ENCODE measurements at places on chromosomes 2 and 18.

DNA sequence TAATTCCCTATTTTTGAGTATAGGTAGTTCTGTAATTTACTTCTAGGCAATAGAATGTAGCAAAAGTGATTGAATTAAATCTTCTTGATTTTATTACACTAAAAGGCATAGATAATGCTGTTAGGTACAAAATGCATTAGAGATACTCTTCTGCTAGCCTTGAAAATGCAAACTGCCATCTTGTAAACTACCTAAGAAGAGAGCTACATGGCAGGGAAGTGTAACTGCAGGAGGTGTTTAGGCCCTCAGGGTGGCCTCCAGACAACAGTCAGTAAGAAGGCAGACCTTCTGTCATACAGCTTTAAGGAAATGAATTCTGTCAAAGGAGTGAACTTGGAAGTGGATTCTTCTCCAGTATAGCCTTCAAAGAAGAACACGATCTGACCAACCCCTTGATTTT lies 1396.8 kb upstream of the SLC39A10 start:
- no peak for DNase-seq

- no peak for DNase-seq
Measured at GRCh38 chr2:169815849-169816248, 8.9 kb downstream of the METTL5 start.

DNA sequence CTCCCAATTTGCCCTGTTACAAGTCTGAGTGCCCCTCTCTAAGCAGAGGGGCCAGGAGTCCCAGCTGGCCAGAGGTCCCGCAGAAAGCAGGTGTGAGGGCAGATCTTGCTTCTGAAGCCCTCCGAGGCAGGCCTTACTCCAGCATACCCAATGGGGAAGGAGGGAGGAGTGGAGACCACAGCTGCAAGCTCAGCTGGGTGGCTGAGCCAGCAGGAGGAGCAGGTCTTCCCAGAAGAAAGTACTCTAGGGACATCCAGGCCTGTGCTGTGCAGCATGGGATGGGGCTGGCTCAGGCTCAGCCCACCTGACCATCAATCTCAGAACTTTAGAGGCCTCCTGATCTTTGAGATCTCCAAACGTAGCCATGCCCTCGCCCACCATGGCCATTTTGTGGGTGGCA lies 31.3 kb downstream of the PLB1 start:
- no peak for DNase-seq

DNA sequence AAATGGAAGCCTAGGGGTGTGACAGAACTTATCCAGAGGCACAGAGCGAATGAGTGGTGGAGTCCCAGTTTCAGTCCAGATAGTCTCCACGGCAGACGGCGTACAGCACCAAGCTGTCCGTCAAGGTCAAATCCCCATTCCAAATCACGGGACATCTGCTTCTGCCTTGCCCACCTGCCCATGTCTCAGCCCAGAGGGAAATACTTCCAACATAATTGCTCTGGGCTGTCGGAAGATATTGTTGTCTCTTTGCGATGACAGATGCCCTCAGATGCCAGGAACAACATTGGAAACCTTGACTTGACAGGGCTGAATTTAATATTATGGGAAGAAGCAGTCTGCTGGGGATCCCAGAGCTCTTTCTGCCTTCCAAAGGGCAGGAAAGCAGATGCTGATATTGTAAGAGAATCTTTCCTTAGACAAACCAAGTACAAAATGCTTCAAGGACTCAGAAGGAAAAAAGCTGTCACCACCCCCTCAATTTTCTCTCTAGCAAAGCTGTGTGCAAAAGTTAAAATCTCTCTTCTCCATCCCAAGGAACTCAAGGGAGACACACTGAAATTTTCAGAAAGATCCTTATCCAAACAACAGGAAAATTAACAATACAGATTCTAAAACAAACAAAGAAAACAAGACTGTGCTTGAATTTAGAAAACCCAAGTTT lies 364.0 kb downstream of the LRATD1 start:
- DNase-seq, result no peak

GRCh38 chr2:106885971-106886915 lies at the start of gene ST6GAL2:
Gene ST6GAL2, minus strand, starts transcription at chr2:106886167. Its CDS starts 42,190 bp downstream, at chr2:106843977.
- DNase-seq, result no peak

DNA sequence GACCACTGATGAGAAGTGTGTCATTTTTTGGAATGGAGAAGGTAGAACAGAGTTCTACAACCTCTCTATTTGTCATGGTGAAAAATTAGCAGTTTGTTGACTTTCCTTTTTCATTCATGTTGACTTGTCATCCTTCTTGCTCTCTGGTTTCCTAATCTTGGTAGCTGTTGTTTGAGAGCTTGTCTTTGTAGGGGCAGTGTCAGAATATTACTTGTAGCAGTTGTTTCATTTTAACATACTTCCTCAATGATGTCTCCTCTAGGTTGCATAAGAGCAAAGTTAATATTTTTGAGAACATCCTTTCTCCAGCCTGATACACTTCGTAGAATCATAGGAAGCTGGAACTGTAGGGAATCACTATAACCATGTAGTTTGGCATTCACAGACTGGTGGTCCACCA lies 368.2 kb upstream of the FANCL start:
- DNase-seq, result no peak
